Activated T-cell treated with anti-CD3 and anti-CD28 coated beads, Interleukin-2, amount 50 U/mL, for 72 hours (primary cell): ENCODE measurements at places on chromosomes 3 and 15. TPM values are rescaled to one million over a fixed set of nuclear protein-coding genes. Genes with fewer than 3 reads are reported as not detected.

DNA sequence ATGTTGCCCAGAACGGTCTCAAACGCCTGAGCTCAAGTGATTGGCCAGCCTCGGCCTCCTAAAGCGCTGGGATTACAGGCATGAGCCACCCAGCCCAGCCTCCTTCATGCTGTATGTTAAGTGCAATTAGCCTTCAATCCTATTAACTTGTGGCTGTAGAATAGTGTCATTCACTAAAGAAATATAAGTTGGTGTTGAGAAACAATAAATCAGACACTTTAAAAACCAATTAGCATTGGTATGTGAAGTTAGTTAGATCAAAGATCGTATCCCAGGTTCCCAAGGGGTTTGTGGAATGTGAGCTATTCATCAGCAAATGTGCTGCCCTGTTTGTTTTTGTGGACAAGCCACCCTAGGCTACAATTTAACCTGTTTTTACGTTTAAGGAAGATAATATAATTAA, 11.0 kb upstream of the PIK3CB start:
- no peaks in the 10 kb centered on the region for H3K4me1 ChIP-seq
- H3K36me3 ChIP-seq = no peaks in the 10 kb centered on the region
- H3K27me3 ChIP-seq = no peaks in the 10 kb centered on the region
- H3K4me3 ChIP-seq = no peak overlapping the region
- DNase-seq = no peak
- no peak overlapping the region for H3K27ac ChIP-seq

GRCh38 chr15:77741106-77741505, 108.4 kb upstream of the LINGO1 start:
- no peak overlapping the region for H3K27ac ChIP-seq
- H3K27me3 ChIP-seq = peaks cover 8% of the 10 kb centered on the region
- DNase-seq = no peak
- no peak overlapping the region for H3K4me3 ChIP-seq

DNA sequence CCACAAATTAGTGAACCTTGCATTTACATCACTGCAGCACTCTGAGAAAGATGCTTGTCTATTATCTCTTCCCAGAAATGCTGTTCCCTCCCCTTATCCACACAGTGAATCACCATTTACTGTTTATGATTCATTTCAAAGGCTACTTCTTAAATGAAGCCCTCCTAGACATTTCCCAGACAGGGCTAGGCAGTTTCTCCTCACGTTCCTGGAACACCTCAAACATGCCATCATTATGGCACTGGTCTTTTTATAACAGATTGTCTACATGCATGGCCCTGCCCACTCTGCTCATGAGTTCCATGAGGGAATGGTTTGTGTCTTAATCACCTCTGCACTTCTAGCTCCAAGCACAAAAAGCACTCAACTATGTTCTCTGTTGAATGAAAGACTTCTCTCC, 32.2 kb upstream of the TM2D3 start:
- H3K4me3 ChIP-seq = no peak overlapping the region
- no peak overlapping the region for H3K27ac ChIP-seq

GRCh38 chr3:178684881-178685590, 148.8 kb downstream of the KCNMB2 start:
- DNase-seq = no peak
- H3K27me3 ChIP-seq = no peaks in the 10 kb centered on the region
- no peak overlapping the region for H3K27ac ChIP-seq
- no peaks in the 10 kb centered on the region for H3K36me3 ChIP-seq

DNA sequence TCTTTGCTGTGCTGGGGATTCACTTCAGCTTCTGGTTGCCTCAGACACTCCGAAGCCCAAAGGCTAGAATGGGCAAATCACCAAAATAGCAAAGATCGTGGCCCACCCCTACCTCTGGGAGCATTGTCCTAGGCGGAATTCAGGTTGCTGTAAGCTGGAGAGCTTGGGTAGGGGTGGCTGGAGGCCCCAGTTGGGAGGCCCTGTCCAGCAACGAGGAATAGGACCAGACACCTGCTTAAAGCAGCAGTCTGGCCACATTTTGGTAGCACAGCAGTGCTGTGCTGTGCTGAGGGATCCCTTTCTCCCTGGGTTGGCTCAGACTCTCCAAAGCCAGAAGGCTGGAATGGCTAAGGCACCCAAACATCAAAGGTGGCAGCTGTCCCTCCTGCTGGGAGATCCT, 99.3 kb downstream of the CLDN1 start:
- no peak for DNase-seq
- no peaks in the 10 kb centered on the region for H3K36me3 ChIP-seq
- H3K27ac ChIP-seq = no peak overlapping the region
- H3K4me1 ChIP-seq = no peaks in the 10 kb centered on the region
- no peak overlapping the region for H3K4me3 ChIP-seq

Gene OXSR1
- 51.8 TPM for total RNA-seq

Gene MASP1
- total RNA-seq = not detected

Gene DRD3
- not detected for total RNA-seq

GRCh38 chr15:62901087-62901486, 141.5 kb upstream of the TPM1 start:
- no peaks in the 10 kb centered on the region for H3K27me3 ChIP-seq
- H3K36me3 ChIP-seq = no peaks in the 10 kb centered on the region
- DNase-seq = no peak
- no peak overlapping the region for H3K4me3 ChIP-seq
